ENCODE measurements at places on chromosomes 7 and 10.

- DNase-seq: no peak
Observed at GRCh38 chr10:96695366-96695765, 24.9 kb downstream of the PIK3AP1 start.

DNA sequence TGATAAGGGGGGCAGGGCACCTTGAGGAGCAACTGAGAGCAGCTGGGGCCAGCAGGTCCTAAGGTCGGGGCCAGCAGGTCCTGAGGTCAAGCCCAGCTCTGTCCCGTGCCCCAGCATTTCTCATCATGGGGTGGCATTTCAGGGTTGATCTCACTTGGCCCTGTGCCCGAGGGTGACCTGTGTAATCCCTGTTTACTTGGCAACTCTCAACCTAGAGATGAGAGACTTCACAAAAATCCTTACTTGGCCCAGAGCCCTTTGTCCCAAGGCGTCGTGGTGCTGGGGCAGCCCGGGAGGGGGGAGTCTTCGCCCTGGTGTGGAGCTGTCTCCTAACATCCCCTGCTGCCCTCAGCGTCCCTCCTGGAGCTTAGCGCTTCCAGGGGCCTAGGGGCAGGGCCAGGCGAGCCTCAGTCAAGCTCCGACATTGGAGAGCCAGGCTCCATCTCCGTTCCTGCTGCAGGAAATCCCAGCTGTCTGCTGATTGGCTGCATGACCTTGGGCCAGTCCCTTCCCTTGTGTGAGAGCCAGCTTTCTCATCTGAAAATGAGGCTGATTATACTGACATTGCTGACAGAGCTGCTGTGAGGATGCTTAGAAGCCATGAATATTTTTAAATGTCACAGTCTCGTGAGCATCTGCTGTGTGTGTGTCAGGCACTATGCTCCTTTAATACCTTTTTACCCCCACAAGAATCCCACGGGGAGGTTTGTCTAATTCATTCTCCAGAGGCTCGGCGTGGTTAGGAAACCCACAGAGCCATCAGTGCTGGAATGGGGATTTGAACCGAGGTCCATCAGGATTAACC lies 94.3 kb downstream of the ZMIZ1 start:
- no peak for DNase-seq

- DNase-seq: no peak
Observed at GRCh38 chr10:100730725-100731406, 14.5 kb upstream of the PAX2 start.

DNA sequence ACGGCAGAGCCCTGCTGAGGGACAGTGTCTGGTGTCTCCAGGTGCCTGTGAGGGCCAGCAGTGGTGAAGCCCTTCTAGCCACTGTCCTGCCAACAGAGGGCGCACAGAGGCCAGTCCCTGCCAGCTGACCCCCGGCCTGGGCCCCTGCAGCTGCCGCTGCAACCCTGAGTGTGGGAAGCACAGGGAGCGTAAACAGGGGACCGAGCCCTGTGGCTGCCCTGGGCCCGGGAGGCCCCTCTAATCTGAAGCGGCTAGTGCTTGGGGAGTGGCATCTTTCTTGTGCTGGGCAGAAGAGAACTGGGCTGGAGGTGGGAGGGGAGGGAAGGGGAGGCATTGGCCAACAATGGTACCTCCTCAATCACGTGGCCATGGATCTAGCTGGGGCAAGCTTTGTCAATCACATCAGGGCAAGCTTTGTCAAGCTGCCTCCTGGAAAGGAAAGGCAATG lies 34.6 kb downstream of the TRIM8 start:
- DNase-seq: no peak

DNA sequence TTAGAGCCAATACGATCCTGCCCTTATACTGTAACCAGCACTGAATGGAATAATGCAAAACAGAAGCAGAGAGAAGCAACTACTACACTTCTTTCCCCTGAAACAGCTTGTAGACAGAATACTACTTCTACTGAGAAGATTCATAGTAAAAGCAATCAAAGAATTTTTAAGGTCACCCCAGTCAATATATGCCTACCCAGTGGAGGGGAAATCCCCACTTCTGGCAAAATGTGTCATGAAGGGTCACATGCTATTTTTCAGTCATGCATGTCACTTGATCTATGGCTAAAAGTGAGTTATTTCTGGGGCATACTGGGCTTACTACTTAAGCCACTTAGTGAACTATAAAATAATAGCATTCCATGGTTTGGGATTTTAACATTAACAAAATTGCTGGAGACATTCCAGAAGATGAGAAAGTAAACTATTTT lies 25.6 kb downstream of the IRF5 start:
- DNase-seq: no peak

DNA sequence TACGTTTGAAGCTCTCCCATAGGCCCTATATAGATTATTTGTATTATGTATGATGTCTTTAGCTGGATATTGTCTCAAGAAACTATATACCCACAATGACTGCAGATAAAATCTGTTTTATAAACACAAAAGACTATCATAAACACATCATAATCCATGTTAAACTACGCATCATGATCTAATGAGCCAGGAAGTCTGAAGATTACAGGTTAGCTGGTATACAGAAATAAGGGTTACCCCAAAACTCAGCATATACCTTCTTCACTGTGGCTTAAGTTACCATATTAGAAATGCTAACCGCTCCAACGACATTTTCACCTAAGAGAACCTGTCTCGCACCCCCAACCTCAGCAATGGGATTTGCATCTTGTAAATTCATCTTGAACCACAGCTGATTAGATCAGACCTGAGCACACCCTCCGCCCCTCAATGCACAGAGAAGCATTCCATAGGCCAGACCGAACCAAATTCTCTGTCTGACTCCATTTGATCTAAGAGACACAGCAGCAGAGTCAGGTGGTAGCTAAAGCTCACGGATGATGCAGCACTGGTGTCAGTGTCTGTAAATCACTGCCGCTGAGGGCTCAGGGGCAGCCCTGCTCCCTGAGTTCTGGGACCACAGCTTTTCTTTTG lies 124.9 kb downstream of the NPY start:
- no peak for DNase-seq

GRCh38 chr7:30785786-30786185 lies 14.6 kb downstream of the MINDY4 start:
- DNase-seq: no peak

DNA sequence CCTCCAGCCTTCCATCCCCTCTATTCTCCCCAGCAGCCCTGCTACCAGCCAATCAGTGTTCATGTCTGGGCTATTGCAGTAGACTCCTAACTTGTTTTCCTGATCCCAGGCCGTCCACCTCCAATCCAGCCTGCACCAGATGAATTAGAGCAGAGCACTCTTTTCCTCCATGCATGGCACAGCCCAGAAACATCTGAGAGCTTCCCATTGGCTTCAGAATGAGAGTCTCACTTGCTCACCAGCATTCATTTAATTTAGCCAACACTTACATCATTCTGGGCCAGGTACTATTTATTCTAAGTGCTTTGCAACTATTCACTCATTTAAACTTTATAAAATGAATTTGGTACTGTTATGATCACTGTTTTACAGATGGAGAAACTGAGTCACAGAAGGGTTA lies 51.4 kb upstream of the DUSP5 start:
- no peak for DNase-seq

DNA sequence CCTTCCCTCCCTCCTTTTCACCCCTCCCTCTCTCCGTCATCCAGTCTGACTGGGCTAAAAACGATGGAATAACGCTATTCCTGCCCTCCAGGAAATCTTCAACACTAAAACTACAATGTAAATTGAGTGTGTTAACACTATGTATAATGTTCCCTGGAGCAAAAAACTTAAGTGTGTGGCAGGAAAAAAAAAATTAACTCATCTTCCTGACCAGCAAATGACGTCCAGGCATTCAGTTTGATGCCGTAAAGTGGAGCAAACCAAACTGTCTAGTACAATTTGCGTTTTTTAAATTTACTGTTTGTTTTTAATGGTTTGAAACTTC lies 545 bp upstream of the MTPN start:
- no peak for DNase-seq
